ENCODE measurements at places on chromosomes 1 and 21.

DNA sequence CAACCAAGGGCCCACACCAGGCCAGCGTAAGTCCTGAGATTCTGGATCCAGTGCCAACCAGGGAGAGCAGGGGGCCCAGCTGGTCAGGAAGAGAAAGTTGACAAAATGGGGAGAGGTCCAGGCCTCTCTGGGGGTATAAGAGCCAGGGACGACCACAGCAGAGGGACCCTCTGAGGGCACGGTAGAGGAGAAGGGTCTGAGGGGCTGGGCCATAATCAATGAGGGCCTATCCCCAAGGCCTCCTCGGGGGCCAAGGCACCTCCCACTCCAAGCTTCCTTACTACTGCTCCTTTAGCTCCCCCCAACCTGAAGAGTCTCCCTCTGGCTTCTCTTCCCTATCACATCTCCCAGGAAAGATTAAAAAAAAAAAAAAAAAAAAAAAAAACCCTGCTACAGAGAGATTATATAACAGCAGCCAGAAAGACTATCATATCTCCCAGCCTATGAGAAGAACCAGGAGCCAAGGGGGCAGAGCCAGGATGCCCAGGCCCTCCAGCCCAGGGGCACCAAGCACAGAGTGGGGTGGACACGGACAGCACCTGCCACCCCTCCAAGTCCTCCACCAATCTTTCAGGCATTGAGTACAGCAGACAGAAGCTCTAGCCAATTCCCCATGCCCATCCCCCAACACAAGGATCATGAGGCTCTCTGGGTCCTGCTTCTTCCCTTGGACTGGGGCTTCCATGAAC, 2.7 kb downstream of the MEF2D start:
- DNase-seq, result no peak

- DNase-seq, result no peak
Measured at GRCh38 chr1:14647777-14648176, 49.3 kb downstream of the KAZN start.

GRCh38 chr1:234554698-234555311, 55.2 kb downstream of the IRF2BP2 start:
- no peak for DNase-seq

DNA sequence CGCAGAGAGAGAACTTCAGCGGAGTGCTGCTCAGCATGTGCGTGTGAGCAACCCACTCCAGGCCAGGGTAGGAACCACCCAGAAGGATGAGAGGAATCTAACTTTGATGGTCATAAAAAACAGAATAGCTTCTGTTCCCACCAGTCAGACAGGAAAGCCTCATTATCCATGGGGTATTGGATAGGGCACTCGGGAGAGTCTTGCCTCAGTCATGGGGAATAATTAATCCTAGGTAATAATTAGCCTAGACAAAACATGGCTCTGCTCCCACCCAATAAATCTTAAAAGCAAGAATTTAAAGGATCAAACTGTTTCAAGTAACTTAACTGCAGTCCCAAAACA, 35.3 kb downstream of the LDLRAD1 start:
- DNase-seq, result no peak

Data from SK-MEL-5 (cell line).